ENCODE measurements at places on chromosomes 7 and 10. TPM values are rescaled to one million over a fixed set of nuclear protein-coding genes. Genes with fewer than 3 reads are reported as not detected.

DNA sequence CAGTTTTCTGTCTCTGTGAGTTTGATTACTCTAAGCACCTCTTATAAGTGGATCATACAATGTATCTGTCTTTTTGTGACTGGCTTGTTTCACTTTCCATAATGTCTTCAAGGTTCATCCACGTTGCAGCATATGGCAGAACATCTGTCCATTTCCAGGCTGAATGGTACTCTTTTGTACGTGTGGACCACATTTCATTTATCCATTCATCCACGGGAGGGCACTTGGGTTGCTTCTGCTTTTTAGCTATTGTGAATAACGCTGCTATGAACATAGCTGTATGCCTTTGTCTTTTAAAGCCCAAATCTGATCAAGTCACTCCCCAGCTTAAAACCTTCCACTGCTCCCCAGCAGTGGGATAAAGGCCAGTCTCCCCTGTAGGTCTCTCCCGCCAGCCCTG, 31.5 kb downstream of the EGFR start:
- no peak for DNase-seq

DNA sequence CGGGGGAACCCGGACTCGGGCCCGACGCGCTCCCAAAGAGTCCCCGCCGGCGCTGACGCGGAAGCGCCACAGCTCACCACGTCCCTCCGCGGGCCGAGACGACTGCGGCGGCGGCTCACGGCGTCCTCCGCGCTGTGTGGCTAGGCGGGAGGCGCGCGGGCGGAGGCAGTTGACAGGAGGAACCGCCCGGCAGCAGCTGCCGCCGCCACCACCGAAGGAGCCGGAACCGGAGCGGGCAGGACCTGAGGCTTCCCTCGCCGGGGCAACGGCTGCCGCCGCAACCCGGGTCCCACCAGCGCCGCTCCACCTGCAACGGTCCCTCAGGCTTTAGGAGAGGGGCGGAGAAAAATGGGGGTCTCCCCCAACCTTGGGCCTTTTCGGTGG, 334 bp downstream of the ZNF800 start:
- peak; percentile 66 for DNase-seq

Gene KCNH2
- 5.9 TPM for total RNA-seq

GRCh38 chr10:101441541-101442455, 87.8 kb downstream of the BTRC start:
- no peak for DNase-seq

GRCh38 chr10:8407501-8408021, 353.1 kb downstream of the GATA3 start:
- DNase-seq, result no peak

Gene JCAD
- 24.1 TPM for total RNA-seq

DNA sequence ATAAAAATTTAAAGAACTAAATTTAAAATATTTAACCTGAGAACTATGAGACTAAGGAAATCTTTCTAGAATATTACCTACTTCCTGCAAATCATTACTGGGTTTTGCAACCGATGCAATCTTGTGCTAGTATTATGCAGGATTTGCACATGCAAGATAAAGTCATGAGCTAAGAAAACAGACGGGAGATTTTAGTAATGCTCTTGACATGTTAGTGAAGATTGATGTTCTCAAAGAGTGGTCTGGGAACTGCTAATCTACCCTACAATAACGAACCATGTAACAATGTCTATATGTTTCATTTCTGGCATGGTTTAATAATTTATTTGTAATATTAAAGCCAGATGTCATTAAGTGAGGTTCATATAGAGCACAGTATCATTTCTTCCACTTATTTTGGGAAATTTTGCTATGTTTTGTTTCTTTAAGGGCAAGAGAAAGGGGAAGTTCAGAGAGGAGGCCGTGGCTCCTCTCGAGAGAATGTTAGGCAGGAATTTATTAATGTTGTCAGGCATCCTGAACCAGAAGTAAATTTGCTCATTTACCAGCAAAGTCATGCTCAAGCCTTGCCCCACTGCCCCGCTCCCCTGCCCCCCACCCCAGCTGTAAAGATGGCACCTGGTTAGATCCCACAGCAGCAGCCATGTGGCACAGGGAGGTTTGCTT, 22.8 kb downstream of the LRRC17 start:
- peak; percentile 49 for DNase-seq

GRCh38 chr10:106573106-106573505, 591.4 kb downstream of the SORCS1 start:
- DNase-seq, result no peak
